ENCODE measurements at places on chromosomes 6 and 20.

- DNase-seq, result no peak
Measured at GRCh38 chr6:139600343-139600742, 225.9 kb upstream of the CITED2 start.

- DNase-seq, result peak; percentile 9
Measured at GRCh38 chr6:84728602-84729001, 35.8 kb downstream of the TBX18 start.

GRCh38 chr6:74170118-74170517, 474.1 kb downstream of the CD109 start:
- no peak for DNase-seq

- DNase-seq, result peak; percentile 63
Measured at GRCh38 chr6:133916650-133917151, 27.8 kb downstream of the TCF21 start.

GRCh38 chr20:1283522-1284510, 17.7 kb downstream of the SNPH start:
- no peak for DNase-seq

- no peak for DNase-seq
Measured at GRCh38 chr20:35465976-35466375, 10.6 kb downstream of the CEP250 start.

GRCh38 chr6:160464744-160465143, 116.6 kb downstream of the SLC22A3 start:
- no peak for DNase-seq

GRCh38 chr20:5781798-5782750, 31.9 kb downstream of the SHLD1 start:
- no peak for DNase-seq

DNA sequence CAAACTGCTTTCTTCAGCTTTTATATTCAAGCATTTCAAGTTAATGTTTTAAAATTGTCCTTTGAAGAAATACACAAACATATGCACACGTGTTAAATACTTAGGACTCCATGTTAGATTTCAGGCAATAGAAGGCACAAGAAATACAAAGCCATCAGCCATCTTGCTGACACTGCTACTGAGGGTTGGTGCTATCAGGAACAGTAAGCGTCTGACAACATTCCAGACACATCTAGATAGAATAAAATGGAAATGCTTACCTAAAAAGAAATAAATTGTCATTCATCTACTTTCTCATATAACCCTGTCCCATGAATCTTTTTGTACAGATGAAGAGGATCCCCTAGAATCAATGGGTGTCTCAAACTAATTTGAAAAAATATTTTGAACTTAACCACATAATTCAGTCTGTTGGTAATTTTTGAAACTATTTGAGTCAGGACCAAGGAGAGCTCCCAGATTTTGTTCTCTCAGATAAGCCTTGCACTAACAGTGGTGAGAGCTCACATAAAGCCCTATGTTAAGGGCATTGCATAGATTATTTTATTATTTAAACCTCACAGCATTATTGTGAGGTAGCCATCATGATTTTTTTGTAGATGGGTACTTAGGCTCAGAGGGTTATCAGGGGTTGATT, 631.1 kb upstream of the POU3F2 start:
- no peak for DNase-seq

- DNase-seq, result no peak
Measured at GRCh38 chr6:34063651-34064050, 82.2 kb downstream of the GRM4 start.

DNA sequence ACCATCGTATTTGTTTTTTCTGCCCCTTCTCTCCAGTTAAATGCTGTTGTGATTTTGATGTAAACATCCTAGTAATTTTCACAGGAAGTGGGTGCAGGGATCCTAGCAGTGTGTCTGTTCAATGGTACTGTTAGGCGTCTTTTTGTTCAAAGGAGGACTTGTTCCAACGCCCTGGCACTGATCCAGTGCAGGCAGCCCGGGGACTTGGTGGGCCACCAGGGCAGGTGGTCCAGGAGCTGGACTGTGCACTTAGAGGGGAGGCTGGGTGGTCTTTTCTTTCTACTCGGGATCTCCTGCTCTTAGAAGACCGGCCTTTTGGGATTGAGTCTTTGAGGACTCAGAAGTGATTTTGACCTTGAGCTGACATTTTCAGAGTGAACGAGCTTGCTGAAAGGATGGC, 41.1 kb upstream of the NKX2-2 start:
- DNase-seq, result no peak

DNA sequence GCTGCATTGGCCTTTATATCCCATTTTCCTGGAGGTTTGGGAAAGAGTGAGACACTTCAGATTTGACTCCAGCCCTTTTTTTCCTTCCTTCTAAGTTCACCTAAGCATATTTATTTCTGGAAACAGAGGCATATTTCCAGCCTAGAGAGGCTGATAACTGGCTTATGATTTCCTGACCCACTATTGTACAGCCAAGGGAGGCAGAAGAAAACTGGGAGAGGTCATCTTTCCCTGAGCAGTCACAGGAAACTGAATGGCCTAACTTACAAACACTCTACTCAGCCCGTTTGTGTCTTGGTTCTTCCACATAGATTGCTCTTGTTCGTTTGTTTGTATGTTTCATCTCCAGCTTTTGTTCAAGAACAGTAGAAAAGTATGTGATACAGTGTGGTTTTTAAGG, 64.2 kb upstream of the LTV1 start:
- DNase-seq, result no peak

DNA sequence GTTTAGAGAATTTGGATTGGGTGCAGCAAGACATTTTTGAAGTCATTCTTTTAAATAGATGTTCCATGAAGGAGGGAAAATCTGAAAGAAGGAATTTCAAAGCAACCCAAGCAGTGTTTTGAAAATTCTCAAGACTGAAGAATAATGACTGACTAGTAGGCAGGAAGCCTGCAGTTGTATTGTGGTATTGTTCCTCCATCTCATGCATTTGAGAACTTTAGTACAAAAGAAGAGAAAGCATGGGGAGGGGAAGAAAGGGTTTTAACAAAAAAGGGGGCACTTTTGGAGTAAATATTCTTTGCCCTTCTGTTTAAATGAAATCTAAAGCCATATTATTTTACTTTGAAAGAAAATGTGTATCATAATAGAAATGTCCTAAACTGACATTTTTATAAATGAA, 6.6 kb downstream of the NCOA3 start:
- DNase-seq, result no peak

DNA sequence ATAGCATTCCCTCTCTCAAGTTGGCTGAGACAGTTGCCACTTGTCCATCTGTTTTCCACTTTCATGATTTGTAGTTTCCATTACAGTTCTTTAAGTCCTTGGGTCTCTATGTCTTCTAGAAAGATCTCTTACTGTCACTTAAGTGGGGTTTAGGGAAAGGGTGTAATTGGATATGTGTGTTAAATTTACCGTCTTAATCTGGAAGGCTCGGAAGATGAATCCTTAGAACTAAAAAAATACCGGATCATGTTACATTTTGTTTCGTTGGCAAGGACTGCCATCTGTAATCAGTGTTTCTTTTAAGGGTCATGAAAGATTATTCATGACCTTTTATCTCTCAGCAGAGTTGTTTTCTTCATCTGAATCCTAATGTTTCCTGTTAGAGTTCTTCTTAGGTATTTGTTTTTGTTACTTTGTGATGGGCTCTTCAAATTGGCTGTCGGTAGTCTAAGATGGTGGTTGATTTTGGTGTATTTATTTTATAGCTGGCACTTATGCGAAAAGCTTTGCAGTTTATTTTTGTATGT, 21.8 kb upstream of the BTBD3 start:
- no peak for DNase-seq

- DNase-seq, result no peak
Measured at GRCh38 chr20:38308047-38308438, 4.1 kb downstream of the BPI start.

DNA sequence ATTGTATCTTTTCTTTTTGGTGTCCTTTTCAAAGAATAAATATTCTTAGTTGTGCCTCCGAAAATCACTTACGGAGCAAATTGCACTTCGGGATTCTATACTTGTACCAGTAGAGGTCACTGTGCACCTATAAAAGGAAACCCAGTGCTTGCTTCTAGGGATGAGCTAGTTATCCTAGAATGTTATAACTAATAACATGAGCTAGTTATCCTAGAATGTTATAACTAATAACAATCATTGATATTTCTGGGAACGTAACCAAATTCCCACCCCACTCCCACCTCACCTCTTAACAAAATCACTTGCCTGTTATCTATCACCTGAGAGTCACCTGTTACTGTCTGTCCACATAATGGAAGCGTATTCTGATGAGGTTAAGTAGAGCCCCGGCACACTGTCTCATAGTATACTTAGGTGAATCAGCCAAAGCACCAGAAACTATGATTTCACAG, 126.9 kb upstream of the TIAM2 start:
- DNase-seq, result peak; percentile 42

- no peak for DNase-seq
Measured at GRCh38 chr6:18087396-18088165, 34.9 kb downstream of the NHLRC1 start.

DNA sequence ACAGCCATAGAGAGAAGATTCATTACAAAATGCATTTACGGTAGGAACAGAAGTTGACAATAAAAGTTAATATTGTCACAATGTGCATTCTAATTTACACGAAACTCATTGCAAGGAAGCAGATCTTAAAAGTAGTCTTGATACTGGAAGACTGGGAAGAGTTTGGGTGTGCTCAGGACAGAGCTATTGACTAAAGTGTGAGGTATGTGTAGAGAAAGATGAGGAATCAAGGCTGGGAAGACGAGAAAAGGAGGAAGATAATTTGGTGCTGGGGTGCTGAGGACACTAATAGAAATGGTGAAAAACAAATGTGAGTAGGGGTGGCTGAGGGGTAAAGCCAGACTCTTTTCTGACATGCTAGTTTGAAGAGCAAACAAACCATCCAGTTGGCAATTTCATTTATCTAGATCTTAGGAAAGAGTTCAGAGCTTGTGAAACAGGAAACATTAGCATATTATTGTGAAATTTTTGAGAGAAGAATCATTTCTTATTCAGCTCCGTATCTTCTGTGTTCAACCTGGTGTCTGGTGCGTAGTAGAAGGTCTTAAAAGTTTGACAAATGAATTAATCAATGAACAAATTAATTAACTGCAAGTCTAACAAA, 72.7 kb downstream of the ELOVL4 start:
- DNase-seq, result no peak

DNA sequence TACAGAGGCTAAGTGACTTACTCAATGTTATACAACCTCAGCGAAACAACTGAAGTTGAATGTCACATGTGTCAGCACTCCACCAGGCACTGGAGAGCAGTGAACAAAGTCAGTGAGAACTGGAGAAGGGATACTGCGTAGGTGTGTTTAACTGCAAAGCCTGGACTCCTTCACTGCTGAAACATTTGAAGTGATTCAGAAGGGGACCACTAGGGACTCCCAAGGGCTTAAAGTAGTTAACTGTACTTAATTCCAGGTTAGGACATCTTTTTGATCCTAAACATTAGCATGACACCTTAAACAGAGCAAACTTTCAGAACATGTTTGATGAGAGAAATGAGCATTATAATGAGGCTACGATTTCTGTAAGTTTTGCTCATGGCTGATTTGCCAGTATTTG, 45.0 kb upstream of the ZBTB24 start:
- DNase-seq, result no peak

DNA sequence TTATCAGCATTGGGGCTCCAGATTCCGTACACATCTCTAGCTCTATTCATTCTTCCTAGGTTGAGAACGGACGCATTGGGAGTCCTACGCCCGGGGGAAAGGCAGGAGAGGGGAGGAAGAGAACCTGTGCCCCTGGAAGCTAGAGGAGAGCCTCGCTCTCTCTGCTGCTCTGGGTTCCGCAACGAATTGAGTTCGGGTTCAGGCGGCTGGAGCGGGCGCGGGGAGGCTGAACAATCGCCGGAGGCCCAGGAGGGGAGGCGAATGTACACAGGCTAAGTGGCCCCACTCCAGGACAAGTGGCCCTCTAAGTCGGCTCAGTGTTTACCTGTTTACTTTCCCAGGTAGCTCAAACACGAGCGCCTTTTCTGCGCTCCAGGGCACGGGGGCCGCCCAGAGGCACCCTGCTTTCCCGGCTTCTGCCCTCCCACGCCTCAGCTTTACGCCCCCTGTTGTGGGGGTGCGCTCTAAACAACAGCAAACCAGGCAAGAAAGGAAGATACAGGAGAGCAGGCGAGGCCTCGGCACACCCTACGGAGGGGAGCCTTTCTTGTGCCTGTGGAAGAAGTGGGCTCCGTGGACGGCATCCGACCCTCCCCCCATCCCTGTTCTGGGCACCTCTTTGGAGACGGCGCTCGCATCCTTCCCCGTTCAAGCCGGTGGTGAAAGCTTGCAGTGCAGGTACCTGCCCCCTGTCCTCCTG, 4.6 kb upstream of the NKX2-2 start:
- DNase-seq, result no peak

- no peak for DNase-seq
Measured at GRCh38 chr6:29528988-29529560, 30.5 kb downstream of the UBD start.

GRCh38 chr6:168226902-168227318, 92.7 kb downstream of the DACT2 start:
- no peak for DNase-seq

DNA sequence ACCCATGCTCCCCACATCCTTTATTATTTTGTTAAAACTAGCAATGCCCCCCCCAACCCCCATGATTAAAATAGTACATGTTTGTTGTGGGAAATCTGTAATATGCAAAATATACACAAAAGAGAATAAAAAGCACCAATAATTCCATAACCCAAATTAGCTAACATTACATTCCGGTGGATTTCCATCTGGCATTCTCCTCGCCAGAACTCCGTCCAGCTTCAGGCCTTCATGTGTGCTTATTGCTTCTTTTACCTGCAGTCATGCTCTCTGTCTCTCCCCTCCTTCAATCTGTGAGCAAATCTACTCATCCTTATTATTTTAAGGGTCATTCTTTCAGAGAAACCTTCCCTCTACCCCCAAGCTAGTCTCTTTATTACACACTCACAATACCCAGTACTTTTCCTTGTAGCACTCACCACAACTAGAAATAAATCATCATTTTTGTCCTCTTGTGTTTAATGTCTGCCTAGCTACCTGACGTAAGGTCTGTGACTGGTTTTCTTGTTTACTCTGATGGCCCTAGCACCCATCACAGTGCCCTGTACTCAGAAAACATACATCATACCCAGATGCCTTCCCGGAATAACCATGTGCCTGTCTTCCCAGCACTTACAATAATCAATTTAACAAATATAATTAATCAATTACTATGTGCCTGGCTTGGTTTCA, 25.6 kb upstream of the IER3 start:
- peak; percentile 76 for DNase-seq

GRCh38 chr6:90008189-90008907, 114.1 kb downstream of the GJA10 start:
- DNase-seq, result no peak

GRCh38 chr6:32198866-32199265, 6.4 kb upstream of the GPSM3 start:
- DNase-seq, result no peak

- DNase-seq, result no peak
Measured at GRCh38 chr6:52568320-52568719, 8.5 kb downstream of the TRAM2 start.
